Left hindlimb (tissue), 1 donor: ENCODE measurements at places on chromosomes 1 and 21.

DNA sequence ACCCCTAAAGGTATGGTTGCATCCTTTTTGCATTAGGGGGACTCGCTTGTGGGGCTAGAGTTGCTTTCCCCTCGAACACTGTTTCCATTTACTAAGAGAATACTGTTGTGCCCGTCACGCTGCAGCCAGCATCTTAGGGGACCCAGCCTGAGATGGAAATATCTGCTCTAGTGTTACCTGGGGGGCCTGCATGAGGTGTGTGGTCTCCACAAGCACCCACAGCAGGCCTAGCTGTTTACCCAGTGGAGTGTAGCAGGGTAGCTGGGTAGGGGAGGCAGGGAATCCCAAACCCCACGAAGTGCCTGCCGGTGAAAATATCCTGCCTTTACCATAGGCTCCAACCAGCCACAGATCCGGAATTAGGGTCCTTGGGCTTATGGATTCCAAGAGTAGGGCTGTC, 303.6 kb downstream of the PTPRU start:
- DNase-seq = no peak

- DNase-seq = no peak
These were observed 39.3 kb downstream of the VAMP4 start for GRCh38 chr1:171702598-171702997.

- no peak for DNase-seq
These were observed 23.4 kb upstream of the ARF1 start for GRCh38 chr1:228058949-228059633.

DNA sequence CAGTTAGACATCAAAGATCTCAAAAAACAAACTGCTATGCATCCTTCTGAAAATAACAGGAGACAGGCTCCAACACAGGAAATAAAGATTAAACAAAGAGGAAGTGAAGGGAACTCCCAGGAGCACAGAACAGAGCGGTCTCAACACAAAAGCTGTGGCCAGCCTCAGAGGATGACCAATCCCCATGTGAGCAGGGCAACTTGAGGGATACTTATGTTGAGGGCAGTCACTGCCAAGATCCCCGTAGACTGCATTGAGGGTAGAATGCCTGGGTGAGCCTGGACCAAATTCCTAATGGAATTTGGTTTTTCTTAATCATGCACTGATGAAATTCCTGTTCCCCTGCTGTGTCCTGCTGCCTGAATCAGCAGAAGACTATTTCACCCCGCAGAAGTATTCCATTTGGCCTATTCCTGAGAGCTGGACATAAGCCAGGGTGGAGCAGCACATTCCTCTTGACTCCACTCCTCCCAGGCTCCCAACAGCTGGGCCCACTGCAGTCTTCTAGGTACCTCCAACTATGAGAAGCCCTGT, 49.0 kb downstream of the JAK1 start:
- no peak for DNase-seq

GRCh38 chr1:193537266-193538002, 351.0 kb upstream of the B3GALT2 start:
- DNase-seq = no peak
